Mesangial cell (primary cell): ENCODE measurements at places on chromosomes 1 and 21. TPM values are rescaled to one million over a fixed set of nuclear protein-coding genes. Genes with fewer than 3 reads are reported as not detected.

Gene CR1L
- total RNA-seq, result not detected in 2 replicates

Gene C1QTNF12
- 1.3 and 8.0 TPM in 2 replicates for total RNA-seq

Gene BARHL2
- total RNA-seq, result not detected in 2 replicates

Gene FCRL6
- total RNA-seq, result not detected in 2 replicates

Gene CLDN17
- total RNA-seq, result not detected in 2 replicates

Gene TIE1
- total RNA-seq, result 0.98 and 1.0 TPM in 2 replicates

Gene CELA2B
- not detected in 2 replicates for total RNA-seq

Gene MX1
- 3.6 and 8.7 TPM in 2 replicates for total RNA-seq

Gene OR2T8
- total RNA-seq, result not detected in 2 replicates

Gene PARP1
- 86.7 and 164 TPM in 2 replicates for total RNA-seq

Gene OPRD1
- under 0.01 TPM in 2 replicates for total RNA-seq

Gene RHBDL2
- total RNA-seq, result not detected in 2 replicates

Gene SF3B4
- total RNA-seq, result 22.4 and 23.5 TPM in 2 replicates

Gene CELA2A
- not detected in 2 replicates for total RNA-seq

Gene DNALI1
- 3.3 and 11.3 TPM in 2 replicates for total RNA-seq

Gene GFI1
- not detected in 2 replicates for total RNA-seq

Gene DIO1
- not detected in 2 replicates for total RNA-seq

Gene CD2
- not detected in 2 replicates for total RNA-seq

Gene TNFRSF4
- 1.8 and 3.4 TPM in 2 replicates for total RNA-seq

Gene WDR4
- 7.9 and 17.8 TPM in 2 replicates for total RNA-seq

Gene TTC34
- 0.16 and 0.38 TPM in 2 replicates for total RNA-seq

Gene SPATA1
- total RNA-seq, result 1.6 and 2.1 TPM in 2 replicates

Gene DDAH1
- total RNA-seq, result 32.6 and 37.6 TPM in 2 replicates

Gene LHX8
- total RNA-seq, result not detected in 2 replicates
